Stomach (tissue), 19 donors: ENCODE measurements at places on chromosomes 7 and 10. TPM values are rescaled to one million over a fixed set of nuclear protein-coding genes. Genes with fewer than 3 reads are reported as not detected.

GRCh38 chr7:8172372-8173354 is 89.3 kb downstream of the ICA1 start:
- H3K27me3 ChIP-seq: no peaks in the 10 kb centered on the region
- no peak for DNase-seq
- H3K36me3 ChIP-seq: no peaks in the 10 kb centered on the region
- H3K4me1 ChIP-seq: peaks cover 8% of the 10 kb centered on the region

- no peaks in the 10 kb centered on the region for H3K27me3 ChIP-seq
- H3K36me3 ChIP-seq: no peaks in the 10 kb centered on the region
These were observed 247.0 kb downstream of the SEMA3D start for GRCh38 chr7:84939888-84940287.

DNA sequence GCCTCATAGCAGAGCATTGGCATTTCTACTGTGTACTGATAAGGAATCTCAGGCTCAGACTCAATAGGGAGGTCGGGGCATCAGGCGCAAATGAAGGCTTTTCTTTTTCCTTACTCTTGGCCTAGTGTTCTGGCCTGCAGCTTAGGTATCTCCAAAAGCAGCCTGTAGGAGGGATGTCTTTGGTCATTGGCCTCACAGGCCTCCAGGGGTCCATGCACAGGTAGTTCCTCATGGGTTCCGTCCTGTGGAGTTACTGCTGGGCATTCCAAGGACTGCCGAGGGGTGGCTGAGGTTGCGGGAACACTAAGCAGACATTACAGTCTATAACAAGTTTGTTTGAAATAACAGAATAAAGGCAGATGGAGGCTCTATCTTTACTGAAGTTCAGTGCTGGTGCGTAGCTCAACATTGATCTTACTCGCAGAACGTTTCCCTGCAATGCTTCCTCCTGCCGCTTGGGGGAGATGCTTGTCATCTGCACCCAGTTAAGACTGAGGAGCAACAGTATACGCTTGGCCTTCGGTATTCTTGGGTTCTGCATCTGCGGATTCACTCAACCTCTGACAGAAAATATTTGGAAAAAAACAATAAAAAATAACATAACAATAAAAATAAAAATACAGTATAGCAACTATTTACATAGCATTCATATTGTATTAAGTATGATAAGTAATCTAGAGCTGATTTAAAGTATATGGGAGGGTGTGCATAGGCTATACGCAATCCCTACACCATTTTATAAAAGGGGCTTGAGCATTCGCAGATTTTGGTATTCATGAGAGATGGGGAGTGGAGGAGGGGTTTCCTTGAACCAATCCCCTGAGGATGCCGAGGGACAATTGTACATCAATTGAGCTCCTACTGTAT is 58.9 kb downstream of the SH2D4B start:
- no peaks in the 10 kb centered on the region for H3K4me1 ChIP-seq
- no peaks in the 10 kb centered on the region for H3K36me3 ChIP-seq
- H3K4me3 ChIP-seq: no peak overlapping the region
- DNase-seq: peak; percentile 51

DNA sequence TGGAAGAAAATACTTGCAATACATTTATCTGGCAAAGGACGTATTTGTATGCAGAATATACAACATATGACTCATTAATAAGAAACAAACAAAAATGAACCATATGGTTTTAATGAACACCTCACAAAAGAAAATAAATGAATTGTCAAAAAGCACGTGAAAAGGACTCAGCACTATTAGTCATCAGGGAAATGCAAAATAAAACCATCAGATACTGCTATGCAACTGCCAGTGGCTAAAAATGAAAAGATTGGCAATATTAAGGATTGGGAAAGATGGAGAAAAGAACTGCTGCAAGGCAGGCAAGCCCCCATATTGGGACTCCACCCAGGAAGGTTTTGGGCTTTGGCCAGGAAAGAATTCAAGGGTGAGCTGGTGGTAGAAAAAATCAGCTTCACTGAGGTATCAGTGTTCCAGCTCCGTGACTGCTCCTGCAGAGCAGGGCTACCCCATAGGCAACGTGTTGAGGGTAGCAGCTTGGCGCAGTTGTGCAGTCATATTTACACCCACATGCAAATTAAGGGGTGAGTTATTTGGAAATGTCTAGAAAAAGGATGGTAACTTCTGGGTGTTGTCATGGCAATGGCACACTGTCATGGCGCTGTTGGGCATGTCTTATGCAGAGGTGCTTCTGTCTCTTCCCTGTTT is 72.7 kb downstream of the CUBN start:
- H3K36me3 ChIP-seq: no peaks in the 10 kb centered on the region
- H3K4me1 ChIP-seq: no peaks in the 10 kb centered on the region
- H3K27me3 ChIP-seq: no peaks in the 10 kb centered on the region
- DNase-seq: no peak
- no peak overlapping the region for H3K4me3 ChIP-seq

The SUN3 gene
- not detected for total RNA-seq

The CYP3A4 gene
- not detected for total RNA-seq

The SUGCT gene
- total RNA-seq: 0.87 TPM

GRCh38 chr10:109430043-109430760 is 493.1 kb downstream of the XPNPEP1 start:
- H3K27me3 ChIP-seq: no peaks in the 10 kb centered on the region
- no peak overlapping the region for H3K27ac ChIP-seq
- no peaks in the 10 kb centered on the region for H3K4me1 ChIP-seq
- peak; percentile 13 for DNase-seq
- no peak overlapping the region for H3K4me3 ChIP-seq
- no peaks in the 10 kb centered on the region for H3K36me3 ChIP-seq

- no peak overlapping the region for H3K4me3 ChIP-seq
- H3K36me3 ChIP-seq: no peaks in the 10 kb centered on the region
- no peak for DNase-seq
- H3K27me3 ChIP-seq: no peaks in the 10 kb centered on the region
- H3K4me1 ChIP-seq: peaks cover 8% of the 10 kb centered on the region
- no peak overlapping the region for H3K27ac ChIP-seq
These were observed 166.6 kb downstream of the ARHGAP21 start for GRCh38 chr10:24556750-24557742.

DNA sequence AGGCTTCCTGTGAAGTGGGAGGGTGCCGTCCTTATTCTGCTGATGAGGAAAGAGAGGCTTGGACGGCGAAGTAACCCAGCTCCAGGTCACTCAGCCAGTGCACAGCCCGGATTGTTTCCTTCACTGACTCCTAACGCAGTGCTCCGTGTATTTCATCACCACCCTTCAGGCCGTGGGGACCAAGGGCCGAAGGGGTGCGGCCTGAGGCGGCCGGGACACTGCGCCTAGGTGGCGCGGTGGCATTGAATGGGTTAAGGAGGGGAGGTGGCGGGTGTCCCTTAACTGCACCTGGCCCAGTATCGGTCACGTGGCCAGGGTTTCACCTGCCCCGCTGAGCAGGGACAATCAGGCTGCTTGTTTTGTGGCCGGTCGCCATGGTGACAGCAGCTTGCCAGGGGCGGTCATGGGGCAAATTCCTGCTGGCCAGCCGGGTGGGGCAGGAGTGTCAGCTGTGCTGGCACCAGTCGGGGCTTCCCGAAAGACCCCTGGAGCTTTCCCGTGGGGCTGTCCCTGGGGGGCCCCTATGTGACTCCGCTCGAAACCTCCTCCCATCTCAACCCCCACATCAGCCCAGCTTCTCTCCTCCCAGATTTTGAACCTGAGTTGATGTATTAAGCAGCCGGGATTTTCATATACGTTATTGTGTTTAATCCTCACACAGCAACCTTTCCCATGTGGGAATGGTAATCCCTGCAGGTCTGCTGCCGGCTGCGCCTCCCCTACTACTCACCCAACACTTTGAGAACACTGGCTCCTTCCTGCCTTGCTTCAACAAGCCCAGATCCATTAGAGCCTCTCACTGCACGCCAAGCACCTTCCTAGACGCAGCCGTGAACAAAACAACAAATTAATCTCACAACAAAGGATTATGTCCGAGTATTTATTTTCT is 4.4 kb upstream of the ABHD11 start:
- peak; percentile 98 for DNase-seq
- H3K36me3 ChIP-seq: no peaks in the 10 kb centered on the region
- H3K4me3 ChIP-seq: no peak overlapping the region
- no peaks in the 10 kb centered on the region for H3K27me3 ChIP-seq

DNA sequence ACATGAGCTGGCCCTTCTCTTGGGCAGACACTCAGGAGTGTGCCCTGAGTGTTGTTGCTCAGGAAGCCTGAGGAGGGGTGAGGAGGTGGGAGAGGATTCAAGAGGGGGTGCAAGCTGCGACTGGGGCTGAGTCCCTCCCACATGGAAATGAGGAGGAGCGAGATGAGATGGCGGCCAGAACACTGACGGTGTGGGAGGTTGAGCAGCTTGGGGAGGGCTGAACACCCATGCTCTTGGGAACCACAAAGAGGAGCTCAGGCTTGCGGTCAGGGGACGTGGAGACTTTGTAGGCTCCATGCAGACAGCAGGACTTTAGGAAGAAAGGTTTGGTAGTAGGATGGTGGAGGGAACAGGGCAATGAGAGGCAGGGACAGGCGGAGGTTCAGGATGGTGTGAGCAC is 163.2 kb upstream of the SHH start:
- no peak overlapping the region for H3K27ac ChIP-seq
- H3K27me3 ChIP-seq: no peaks in the 10 kb centered on the region
- H3K4me1 ChIP-seq: no peaks in the 10 kb centered on the region

The MCU gene
- 33.9 TPM for total RNA-seq
